H7 (cell line): ENCODE measurements at places on chromosomes 3 and 15.

DNA sequence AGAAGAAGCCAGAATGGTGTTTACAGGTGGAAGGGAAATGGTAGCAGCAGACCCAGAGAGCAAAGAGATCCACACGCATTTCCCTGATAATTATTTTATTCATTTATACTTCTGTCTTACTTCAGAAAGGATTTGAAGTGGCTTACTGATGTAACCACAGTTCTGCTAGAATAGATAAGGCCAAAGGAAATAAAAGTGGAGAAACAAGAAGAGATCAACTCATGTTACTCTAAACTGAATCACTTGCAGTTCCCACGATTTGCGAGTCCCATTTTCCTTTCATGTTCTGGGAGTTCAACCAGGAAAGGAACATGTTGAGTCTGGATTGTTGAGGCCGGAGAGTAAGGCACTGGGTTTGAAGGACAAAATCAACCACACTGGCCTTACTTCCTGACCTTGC lies 151.8 kb downstream of the MYRIP start:
- no peak for DNase-seq

- DNase-seq: no peak
These were observed 461.3 kb upstream of the NAALADL2 start for GRCh38 chr3:174397848-174398247.

DNA sequence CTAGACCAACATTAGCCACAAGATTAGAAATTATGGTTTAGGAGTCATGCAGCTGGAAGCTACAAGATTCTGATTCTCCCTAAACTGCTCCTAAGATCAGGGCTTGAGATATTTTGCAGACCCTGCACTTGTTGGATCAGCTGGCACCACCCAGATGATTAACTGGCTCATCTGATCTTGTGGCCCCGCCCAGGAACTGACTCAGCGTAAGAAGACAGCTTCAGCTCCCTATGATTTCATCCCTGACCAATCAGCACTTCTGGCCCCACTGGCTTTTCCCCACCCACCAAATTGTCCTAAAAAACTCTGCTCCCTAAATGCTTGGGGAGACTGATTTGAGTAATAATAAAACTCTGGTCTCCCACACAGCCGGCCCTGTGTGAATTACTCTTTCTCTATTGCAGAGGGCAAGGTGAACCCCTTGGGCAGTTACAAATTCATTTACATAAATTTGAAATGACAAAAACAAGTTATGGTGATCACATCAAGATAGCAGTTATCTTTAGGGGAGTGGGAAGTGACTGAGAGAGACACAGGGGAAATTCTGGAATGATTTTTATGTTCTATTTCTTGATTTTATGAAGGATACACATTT lies 76.5 kb downstream of the CD200R1L start:
- DNase-seq: no peak

GRCh38 chr15:101013769-101014675 lies 94.9 kb downstream of the LRRK1 start:
- no peak for DNase-seq

DNA sequence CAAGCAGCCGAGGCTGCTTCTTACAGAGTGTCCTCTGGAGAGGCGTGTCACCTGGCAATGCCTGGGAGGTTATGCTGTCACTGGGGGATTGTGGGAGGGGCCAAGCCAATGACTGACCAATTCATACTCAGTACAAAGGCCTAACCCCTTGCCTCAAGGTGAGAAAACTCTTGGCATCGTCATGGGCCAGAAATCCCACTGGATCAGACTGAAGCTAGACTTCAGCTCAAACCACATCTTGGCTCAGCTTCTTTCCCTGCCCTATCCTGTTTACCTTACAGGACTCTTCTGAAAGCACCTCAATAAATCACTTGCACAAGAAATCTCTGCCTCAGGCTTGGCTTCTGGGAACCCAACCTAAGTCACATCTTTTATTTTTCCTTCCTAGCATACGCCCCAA lies 9.5 kb downstream of the ANAPC13 start:
- no peak for DNase-seq

- DNase-seq: no peak
These were observed 34.6 kb upstream of the PLOD2 start for GRCh38 chr3:146195605-146196004.

DNA sequence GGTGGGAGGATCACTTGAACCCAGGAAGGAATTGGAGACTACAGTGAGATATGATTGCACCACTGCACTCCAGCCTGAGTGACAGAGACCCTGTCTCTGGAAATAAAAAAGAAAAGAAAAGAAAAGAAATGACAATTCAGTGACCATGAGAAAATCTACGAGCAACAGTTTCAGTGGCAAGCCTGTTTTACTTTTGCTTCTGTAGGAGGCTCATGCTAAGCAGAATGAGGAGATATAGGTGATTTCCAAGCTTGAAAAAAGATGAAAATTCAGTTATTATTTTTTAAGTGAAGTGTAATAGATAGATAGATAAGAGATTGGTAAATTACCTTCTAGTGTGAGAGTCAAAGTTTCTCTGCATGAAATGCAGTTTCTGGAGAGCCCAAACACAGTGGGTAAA lies 651.1 kb downstream of the GRM7 start:
- DNase-seq: no peak

- DNase-seq: no peak
These were observed 125.4 kb downstream of the NUP210 start for GRCh38 chr3:13294442-13295351.

DNA sequence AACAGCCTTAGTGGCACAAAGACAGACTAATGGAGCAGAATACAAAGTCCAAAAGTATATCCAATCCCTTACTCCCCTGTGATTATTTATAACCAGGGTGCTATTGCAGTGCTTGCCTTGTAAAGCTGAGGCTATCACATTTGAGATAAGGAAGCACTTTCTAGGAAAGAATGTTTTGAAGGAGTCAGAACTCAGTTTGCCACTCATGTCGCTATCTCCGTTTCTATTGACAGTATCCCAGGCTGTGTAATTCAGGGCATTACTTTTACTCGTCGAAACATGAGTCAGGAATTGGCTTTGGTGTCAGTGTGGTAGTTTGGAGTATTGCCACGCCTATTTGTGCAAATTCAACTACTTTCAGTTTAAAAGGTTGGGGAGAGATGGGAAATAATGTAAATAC lies 78.4 kb downstream of the FBXL2 start:
- no peak for DNase-seq

GRCh38 chr3:11850003-11850402 lies 3.3 kb upstream of the TAMM41 start:
- no peak for DNase-seq

DNA sequence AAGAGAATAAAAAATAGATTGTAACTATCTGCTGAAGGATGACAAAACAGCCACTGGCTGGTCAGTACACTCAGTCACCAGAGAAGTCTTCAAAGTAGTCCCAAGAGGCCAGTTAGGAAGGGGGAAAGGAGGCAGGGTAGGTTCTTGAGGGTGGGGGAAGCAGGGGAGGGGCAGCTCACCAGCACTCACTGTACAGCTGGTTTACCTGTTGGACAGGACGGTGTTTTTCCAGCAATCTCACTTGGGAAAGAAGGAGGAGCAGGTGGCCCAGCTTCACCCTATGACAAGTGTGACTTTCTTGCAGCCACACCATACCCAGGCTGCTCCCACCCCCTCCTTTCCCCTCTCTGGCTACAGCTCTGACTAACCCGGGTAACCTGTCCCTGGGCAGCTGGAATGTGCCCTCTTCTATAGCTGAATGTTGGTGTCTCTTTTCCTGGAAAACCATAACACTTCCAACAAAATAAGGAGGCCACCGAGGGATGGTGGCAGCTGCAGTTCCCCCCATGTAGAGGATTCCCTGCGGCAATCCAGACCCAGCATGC lies 203.4 kb upstream of the NSMCE3 start:
- no peak for DNase-seq

DNA sequence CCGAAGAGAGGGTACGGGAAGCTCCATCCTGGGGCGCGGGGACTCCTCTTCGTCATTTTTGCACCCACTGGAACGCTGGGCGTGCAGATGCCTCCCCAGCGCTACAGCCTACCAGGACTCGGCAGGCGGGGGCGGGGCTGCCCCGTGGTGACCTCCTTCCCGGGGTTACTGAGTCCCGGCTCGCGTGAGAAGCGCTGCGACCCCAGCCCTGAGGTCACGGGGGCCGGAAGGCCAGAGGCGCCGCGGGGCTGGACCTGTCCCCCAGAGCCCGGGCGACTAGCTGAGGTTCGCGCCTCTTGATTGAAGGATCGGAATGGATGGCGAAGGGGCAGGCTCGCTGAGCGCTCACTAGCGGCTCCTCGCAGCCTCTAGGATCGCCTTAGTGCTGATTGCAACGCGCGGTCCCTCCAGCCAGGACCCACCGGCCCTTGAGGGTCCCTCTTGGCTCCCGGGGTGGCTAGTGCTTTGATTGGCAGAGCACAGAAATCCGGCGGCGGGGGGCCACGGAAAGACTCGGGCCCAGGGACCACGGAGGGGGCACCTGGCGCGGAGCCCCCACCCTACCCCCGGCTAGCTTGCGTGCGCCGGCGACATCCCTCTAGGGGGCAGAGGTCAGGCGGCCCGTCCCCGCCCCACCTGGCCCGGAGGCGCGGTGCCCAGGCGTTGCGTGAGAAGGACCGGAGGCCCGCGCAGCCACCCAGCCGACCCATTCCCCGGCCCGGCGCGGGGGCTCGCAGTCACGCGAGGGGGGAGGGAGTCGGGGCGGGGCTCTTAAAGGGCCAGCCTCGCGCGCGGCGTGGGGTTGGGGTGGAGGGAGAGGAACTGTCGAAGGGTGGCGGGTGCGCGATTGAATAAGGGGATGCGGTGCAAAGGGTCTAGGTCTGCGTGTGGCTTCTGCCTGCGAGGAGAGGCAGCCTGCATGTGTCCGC lies 781 bp upstream of the CYP1A1 start:
- DNase-seq: peak; percentile 90

GRCh38 chr15:42731461-42731860 lies 5.5 kb downstream of the CDAN1 start:
- no peak for DNase-seq

GRCh38 chr3:48561045-48561736 lies 2.4 kb downstream of the UCN2 start:
- DNase-seq: peak; percentile 96

DNA sequence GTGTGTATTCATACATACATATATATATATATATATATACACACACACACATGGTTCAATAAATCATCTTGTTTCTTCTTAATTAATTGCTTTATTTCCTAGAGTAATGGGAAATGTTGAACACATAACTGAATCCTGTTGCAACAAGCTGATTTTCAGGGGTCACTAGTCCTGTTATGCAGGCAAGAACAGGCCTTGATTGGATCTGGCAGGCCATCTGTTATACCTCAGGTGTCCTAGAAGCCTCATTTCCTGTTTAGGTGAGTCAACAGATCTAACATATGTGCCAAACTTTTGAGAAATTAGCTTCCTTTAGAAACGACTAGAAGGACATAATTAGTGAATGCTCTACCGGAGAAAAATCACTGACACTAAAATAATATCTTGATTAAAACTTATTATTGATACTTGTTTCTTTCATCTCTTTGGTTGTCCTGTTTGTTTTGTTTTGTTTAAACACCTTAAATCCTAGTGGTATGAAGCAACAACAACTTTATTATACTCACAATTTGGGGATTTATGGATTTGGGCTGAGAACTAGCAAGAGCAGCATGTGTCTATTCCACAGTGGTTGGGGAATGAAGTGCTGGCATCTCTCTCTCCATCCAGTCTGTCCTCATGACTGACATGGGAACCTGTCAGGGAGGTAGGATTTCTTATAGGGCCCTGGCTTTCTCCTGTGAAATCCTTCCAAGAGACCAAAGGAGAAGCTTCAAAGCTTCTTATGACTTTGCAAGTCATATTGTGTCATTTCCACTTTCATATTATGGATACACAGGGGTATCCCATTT lies 552.6 kb downstream of the NSUN3 start:
- no peak for DNase-seq

- DNase-seq: no peak
These were observed 54.7 kb downstream of the ADAM10 start for GRCh38 chr15:58694641-58695398.

- peak; percentile 83 for DNase-seq
These were observed 32.9 kb downstream of the GJD2 start for GRCh38 chr15:34721802-34722438.

DNA sequence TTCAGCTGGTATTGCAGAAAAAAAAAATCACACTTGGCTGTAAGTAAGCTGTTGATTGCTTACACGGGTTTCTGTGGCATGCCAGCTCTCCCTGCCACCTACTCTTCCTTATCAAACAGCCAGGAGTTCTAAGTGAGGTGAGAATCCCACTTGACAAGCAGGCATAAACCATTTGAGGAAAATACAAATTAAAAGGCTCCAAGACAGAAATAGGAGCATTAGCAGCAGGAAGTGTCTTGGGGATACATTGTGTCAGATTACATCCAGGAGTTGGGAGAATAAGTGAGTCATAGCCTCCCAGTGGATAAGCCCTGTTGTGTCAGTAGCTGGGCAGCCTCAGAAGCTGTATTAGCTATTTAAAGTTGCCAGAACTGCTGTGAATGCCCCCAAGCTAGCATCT lies 256.0 kb downstream of the CNTN4 start:
- DNase-seq: peak; percentile 59

GRCh38 chr15:38211249-38211648 lies 41.4 kb upstream of the SPRED1 start:
- DNase-seq: no peak

GRCh38 chr3:62870321-62870720 lies 4.9 kb downstream of the CADPS start:
- no peak for DNase-seq

GRCh38 chr15:95009635-95010034 lies 778.3 kb downstream of the MCTP2 start:
- no peak for DNase-seq

- DNase-seq: no peak
These were observed 325.8 kb upstream of the IGF1R start for GRCh38 chr15:98322581-98322980.

DNA sequence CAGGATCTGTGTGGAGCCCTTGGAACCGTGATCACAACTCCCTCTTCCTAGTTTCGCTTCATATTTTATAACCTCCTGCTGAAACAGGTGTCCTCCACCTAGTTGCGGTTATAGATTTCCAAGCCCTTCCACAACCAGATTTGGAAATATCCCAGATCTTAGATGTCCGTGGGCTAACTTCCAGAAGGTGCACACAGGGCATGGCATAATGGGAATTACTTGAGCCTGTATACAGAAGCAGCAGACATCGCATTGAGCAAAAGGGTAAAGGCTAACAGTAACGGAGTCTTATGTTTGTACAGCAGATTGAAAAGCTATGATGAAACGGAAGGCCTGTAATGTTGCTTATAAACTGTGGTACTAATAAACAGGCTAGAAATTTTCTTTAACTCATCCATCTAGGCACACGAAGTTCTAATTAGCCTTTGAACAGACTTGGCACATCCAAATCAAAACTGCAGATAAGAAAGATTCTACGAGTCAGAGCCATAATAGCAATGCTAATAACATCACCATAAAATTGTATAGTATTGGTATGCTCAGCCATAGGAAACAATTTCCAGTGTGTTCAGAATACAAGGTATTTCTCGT lies 1.2 kb upstream of the USF3 start:
- no peak for DNase-seq

- no peak for DNase-seq
These were observed 422.3 kb upstream of the ROBO1 start for GRCh38 chr3:80190051-80190450.

- DNase-seq: no peak
These were observed 26.1 kb downstream of the GASK1A start for GRCh38 chr3:43005253-43005652.

- DNase-seq: no peak
These were observed 119.4 kb downstream of the SUCLG2 start for GRCh38 chr3:67535006-67535405.
